Activated CD4-positive, alpha-beta T cell treated with anti-CD3 and anti-CD28 coated beads for 4 hours (primary cell): ENCODE measurements at places on chromosomes 12 and 14.

DNA sequence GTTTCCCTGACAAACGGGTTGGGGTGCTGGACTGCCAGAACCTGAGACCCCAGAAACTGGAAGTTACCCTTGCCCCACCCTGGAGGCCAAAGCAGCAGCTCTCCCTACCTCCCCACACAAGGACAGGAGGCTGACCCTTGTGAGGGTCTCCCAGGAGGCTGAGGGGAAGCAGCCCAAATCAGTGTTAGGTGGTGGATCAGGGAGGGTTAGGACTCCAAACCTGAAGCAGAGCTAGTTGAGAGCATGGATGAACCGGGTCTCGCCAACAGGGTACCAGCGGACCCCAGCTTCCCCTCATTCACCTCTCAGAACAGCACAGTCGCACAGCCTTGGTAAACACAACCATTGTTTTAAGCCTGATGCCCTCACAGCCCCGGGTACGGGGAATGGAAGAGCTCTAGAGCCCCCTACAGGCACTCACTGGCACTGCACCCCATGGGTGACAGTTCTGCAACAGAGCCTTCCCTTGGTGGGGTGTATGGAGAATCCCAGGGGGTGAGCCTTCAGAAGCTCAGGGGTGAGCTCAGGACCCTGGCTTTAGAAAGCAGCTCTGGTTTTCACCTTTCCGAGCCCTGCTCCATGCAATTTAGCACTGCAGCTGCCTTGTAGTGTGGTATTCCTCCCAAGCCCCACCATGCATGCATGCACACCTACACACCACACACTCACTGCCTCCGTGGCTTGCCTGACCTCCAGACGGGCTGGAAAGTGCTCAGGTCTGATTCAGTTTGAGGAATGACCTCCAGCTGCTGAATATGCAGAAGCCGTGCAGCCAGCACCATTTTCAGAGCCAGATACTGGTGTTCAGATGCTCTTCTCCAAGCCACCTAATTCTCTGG lies 11.2 kb downstream of the ESRRB start:
- DNase-seq = peak; percentile 47

- no peak for DNase-seq
Observed at GRCh38 chr12:96327889-96328288, 72.3 kb downstream of the CDK17 start.

GRCh38 chr12:7602277-7602676 lies 63.4 kb downstream of the APOBEC1 start:
- DNase-seq = no peak

- no peak for DNase-seq
Observed at GRCh38 chr12:15863984-15864383, 18.2 kb upstream of the STRAP start.

DNA sequence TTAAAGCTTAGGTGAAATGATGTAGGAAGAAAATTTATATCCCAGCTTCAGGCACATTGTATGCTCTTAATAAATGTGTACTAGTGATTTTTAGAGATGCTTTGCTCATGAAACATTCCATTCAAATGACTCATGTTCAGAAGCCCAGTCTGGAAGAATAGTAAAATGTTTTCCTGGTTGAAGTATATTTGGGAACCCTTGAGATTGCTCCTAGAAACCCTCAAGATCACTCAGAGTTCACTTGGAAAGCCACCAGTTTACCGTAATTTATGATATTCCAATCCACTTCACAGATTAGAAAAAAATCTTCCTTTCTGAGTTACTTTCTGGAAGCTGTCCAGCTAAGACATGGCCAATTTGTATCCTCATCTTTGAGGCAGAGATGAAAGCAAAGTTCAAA lies 186.4 kb downstream of the SYT10 start:
- no peak for DNase-seq

GRCh38 chr14:97544571-97544970 lies 747.4 kb downstream of the VRK1 start:
- DNase-seq = no peak

GRCh38 chr12:118498171-118498570 lies 121.8 kb downstream of the SUDS3 start:
- no peak for DNase-seq

DNA sequence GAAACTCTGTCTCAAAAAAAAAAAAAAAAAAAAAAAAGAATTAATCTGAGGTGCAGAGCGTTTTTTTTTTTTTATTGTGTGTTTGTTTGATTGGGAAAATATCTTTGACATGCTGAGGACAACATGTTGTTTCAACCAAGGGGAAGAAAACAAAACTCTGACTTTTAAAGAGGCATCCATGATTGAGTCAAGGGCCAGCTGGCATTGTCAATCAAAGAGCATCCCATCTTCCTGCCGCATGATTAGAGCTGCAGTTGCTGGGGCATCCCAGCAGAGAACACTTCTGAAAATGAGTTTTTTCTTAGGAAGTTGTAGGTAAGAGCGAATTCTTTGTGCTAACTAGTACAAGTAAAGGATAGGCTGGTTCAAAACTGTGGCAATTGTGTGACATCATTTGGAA lies 200.9 kb upstream of the DAAM1 start:
- no peak for DNase-seq

DNA sequence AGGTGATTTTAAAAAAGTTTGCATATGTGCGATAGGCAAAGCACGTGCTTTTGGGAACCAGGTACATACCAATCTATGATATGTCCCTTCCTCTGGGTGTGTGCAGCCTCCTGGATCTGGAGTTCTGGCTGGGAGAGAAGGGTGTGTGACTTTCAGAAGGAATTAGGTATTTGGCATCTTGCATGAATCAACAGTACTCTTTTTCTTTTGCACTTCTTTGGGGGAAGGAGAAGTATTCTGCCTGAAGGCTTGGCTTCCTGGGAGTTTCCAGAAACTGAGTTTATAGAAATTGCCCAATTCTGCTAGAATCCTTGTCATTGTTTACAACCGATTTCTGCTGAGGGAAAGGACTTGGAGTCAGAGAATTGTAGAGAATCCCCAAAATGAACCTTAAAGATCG lies 2.9 kb upstream of the CLMN start:
- no peak for DNase-seq

DNA sequence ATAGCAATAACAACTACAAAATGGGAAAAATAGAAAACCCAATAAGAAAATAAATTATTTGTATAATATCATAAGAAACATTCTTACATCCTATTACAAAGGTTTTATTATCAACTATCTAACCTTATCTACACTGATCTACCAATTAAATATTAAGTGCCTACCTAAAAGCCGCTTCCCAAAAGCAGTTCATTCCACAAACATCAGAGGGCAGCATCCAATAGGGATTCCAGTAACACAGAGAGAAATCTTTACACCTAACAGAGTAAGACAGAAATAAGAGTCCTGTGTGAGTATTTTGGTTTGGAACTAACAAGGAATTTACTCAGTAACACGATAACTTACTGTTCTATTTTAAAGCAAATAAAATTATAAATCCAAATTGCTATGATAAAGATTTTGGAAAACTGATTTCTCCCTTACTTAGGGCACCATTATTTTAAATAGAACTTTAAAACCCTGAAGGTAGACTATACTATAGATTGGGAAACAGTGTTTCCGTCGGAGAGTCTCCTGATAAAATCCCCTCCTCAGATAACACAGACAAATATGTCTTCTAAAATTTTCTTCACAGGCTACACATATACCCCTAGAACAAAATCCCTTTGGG lies 15.0 kb downstream of the GXYLT1 start:
- DNase-seq = no peak

DNA sequence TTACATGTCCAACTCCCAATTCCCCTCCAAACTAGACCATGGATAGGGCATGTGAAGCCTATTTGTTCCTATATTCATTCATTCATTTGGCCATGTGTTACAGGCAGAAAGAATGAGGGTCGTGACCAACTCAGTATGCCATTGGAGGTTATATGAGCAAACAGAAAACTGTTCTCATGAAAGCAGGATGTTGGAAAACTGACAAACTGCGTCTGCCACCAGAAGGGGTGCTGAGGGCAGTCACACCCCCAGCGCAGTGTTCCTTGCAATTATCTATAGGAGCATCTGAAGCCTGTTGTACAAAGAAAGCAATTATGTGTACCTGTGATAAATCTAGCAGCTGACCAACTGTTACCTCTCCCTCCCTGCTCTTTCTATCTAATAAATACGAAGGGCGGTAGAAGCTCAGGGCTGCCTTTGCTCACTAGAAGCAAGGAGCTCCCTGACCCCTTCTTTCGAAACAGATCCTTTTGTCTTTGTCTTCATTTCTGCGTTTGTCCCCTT lies 21.1 kb downstream of the ENTPD5 start:
- DNase-seq = no peak

DNA sequence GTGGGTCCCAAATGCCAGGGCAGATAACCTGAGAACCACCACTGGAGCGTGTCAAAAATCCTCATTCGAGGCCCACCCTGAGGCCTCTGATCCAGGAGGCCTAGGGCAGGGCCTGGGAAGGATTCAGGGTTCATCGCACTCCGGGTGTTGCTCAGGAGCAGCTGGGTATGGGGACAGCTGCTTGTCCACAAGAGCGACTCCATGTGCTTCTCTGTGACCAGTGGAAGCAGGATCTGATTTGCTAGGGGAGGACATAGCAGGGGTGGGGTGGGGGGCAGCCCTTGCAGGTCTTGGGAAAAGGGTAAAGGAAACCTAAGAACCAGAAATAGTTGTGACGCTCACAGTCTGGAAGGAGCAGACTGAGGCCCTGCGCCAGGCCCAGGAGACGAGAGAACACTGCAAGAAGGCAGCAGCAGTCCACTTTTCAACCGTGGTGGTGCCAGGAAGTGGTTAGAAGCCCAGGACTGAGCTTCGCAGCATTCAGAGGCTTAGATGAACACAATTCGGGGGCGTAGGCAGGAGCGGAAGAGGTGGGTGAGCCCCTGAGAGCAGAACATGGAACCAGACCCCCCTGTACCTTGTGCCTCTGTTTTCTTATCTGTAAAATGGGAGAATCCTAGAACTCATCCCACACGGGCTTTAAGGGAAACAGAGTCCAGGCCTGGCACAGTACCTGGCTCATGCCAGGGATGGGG lies 33.7 kb downstream of the ITPK1 start:
- peak; percentile 43 for DNase-seq

DNA sequence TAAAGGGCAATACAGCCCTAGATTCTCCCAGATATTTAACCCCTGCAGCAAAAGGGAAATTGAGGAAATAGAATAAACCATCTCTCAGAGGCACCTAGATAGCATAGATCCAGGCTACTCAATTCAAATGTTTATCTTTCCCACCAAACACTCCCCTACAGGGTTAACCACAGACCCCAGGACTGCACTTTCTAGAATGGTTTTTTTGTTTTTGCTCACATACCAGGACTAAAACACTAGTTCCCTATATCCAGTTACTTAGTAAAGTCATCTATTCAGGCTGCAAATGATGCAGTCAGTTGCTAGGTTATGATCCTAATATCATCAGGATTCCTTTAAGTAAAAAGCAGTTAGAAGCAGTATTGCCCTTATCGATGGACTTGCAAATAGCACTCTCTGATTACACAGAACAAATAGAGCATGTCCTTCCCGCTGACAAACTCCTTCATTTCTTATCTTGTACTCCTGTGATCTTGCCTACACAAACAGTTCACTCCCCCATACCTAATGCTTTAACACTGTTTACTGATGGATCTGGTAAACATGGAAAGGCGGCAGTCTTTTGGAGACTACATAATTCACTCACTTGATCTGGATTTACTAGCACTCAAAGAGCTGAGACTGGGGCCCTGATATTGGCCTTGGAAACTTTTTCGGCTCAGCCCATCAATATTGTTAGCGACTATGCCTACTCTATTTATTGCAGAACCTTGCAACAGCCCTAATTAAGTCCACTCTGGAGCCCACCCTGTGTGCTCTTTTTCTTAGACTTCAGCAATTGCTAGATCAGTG lies 257.2 kb upstream of the DIO2 start:
- DNase-seq = no peak

GRCh38 chr12:77841521-77841920 lies 10.8 kb downstream of the NAV3 start:
- DNase-seq = no peak

GRCh38 chr14:85402569-85403162 lies 127.3 kb upstream of the FLRT2 start:
- no peak for DNase-seq

- no peak for DNase-seq
Observed at GRCh38 chr14:78022059-78022458, 148.1 kb upstream of the NRXN3 start.

- DNase-seq = no peak
Observed at GRCh38 chr14:36111822-36112583, 64.5 kb downstream of the PTCSC3 start.

DNA sequence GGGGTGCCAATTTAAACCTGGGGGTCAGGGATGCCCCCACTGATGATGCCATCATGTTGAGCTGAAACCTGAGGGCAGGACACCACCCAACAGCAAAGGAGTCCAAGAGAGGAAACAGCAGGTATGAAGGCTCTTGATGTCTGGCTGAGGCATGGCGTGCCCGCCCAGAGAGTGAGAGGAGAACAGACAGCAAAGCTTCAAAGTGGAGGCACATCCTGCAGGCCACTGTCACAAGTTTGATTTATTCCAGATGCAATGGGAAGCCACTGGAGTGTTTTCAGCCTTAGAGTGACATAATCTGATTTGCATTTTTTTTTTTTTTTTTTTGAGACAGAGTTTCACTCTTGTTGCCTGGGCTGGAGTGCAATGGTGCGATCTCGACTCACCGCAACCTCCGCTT lies 34.8 kb downstream of the IRF2BPL start:
- DNase-seq = no peak

DNA sequence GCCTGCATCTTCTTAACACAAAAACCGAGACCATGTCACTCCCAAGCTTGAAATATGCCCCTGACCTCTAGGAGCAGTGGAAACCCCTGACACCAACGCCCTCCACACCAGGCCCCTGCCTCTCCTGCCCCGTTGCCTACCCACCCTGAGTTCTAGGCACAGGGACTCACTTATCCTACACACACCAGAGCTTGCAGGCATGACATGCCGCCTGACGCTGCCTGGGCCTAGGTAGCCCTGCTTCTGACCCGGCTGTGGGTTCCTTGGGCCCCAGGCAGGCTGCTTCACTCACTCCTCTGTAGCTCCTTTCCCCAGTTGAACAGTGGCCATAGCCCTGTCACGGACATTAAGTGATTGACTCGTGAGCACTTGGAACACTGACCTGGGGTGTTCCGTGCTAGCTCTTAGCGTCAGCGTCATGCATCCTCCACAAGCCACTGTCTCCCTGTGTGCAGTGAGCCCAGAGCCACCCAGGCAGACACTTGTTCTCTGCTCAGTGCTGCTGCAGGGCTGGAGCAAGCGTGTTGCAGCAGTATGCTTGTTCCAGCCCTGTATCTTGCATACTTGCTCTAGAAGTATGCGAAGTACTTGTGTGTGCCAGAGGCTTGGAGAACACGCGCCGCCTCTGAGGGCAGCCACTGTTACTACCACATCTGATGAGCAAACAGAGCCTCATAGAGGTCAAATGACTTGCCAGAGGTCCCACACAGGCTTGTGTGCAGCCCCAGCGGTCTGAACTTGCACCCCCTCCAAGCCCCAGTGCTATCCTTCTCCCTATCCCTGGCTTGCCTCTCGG lies 15.6 kb downstream of the OTUB2 start:
- DNase-seq = no peak

DNA sequence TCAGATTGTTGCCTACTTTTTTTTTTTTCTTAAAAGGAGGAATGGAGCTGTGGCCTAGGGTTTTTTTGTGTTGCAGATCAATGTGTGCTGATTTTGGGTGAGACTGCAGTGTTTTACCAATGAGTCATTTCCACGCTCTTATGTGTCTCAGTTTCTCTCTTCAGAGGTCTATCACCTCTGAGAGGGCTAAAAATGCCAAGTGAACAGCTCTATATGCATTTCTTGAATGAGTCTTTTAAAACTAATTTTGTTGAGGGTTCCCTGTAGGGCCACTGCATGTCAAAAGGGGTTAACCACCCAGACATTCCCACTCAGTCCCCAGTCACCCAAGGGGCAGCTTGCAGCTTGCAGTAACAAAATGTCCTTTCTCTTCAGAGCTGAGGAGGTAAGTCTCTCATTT lies 24.3 kb upstream of the GLIPR1L2 start:
- DNase-seq = no peak

GRCh38 chr12:65171073-65171472 lies 1.7 kb downstream of the LEMD3 start:
- DNase-seq = no peak
